WTC11 (cell line): ENCODE measurements at places on chromosomes 4 and X.
A peak's percentile ranks its signal among the peaks of the same experiment; 100 is the strongest.

DNA sequence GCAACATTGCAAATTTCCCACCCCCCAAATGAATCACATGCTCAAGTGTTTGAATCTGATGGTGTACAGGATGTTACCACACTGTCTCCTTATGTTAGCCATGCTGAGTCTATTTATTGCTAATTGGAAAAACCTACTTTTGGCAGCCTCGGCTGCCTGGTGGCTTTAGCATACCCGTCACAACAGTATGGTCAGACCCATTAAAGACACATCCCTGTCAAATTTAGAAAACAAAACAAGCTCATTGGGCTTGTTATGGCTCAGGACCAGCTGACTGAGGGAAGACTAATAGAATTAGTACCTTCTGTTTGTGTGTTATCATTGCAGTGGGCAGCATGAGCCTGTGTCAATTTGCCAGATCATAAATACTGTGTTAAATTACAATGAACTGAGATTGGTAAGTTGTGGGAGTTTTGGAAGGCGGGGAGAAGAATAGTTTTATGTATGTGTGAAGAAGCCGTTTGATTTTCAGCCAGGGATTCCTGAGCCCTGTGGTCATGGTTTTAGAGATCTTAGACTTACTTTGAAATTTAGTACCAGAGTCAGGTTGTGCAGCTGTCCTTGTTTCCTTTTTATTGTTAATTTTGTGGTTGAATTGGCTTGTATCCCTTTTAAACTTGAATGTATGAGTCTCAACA, 66.8 kb downstream of the POLA1 start:
- no peak for DNase-seq

DNA sequence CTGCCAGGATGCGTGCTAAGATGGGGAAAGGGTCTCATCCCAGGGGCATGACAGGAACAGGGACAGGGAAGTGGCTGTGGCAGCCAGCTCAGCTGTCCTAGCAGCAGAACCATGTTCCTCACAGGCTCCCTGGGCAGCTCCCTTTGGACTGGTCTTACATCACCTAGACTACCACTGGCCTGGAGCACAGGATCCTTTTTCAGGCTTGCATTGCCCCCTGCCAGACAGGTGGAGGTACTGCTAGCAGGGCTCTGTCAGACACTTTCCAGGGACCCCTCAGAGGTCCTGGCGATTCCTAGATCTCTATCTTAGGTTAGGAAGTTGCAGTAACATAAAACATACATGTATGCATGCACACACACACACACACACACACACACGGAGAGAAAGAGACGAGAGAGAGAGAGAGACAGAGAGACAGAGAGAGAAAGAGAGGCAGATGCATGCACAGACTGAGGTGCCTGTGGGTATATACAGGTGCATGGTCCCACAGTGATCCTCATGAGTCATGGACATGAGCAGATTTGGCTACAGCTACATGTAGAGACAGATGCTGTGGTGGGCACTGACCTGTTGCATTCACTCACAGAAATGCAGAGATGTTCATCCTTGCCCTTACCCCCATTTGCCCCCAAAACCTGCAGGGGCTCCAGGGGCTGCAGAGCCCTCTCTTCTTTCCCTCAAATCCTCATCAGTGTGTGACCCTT, 63.6 kb downstream of the STARD8 start:
- DNase-seq: peak; percentile 65

DNA sequence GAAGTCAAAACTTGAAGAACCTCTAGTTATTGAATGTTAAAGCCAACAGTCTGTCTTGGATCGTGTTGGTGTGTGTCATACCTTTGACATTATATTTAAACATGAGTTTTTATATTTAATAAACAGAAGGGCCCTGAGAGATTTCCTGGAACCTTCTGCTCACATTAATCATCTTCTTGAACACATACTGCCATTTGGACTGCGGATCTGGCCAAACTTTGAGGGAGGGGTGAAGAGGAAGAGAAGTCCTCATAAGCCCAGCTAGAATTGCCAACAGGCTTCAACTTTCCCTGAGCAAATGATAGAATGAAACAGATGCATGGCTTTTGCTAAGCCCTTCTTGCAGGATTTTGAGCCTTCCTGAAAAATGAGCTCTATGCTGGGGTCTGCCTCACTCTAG, 27.4 kb downstream of the CCKAR start:
- no peak for DNase-seq

DNA sequence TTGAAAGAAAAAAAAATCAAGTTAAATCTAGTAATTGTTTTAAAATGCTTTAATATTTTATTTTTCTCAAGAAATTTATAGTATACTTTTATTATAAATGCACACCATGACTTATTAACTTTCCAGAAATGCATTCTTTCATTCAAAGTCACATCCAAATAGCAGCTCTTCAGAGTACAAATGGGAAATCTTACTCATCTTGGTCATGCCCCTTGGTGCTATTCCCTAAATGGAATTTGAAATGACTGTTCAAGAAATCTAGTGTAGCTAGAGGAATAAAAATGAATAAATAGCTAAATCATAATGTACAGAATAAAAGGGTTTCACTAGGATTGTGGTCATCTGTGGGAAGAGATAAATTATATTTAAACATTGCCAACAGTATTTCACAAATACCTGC, 1139.7 kb downstream of the PCDH18 start:
- no peak for DNase-seq

DNA sequence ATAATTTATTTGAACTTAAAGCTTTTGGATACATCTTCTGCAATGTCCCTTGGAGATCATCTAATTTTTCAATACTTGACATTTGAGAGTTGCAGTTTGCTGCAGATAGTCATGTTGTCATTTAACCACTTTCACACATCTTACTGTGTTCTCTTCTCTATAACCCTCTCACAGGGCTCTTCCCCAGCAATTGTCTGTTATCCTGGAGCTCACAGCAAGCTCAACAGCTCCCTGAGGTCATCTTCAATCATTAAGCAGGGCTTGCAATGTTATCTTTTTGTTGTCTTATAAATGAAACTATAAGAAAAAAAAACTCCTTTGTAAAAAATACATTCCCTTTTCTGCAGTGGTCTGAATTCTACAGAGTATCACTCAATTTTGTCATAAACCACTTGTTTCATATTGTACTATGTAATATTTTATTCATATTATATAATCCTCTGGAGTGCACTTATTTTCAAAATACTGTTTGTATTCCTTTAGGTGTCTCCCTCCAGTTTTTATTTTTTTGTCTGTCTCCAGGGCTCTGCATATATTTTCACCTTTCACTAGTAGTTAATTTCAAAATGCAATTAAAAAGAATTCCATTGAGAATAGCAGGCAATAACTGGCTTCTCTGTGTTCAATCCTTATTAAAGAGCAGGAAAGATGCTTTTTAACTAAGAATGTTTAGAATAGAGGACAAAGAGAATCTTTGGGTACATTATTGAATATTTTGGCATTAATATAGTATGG, 106.3 kb upstream of the ARSJ start:
- DNase-seq: no peak

GRCh38 chrX:132180929-132181328, 38.3 kb downstream of the RAP2C start:
- no peak for DNase-seq

DNA sequence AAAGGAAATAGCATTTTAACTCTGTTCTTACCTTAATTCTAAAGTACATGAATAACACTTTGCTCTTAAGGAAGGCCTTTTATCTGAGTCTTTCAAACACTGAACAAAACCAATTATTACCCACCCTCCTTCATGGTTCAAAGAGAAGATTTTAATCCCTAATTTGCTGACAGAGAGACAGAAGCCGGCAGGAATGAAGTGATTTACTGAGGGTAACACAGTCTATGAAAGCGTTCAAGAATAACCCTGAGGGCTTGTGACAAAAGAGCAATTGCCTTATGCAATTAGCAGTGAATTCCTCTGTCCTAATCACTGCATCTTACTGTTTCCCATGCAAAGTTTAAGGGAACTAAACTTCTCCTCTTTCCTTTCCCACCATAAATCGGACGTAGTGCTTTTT, 144.1 kb downstream of the PACRGL start:
- DNase-seq: no peak

GRCh38 chr4:176048631-176049030, 17.0 kb upstream of the WDR17 start:
- no peak for DNase-seq

GRCh38 chr4:1478766-1479355, 72.6 kb upstream of the NKX1-1 start:
- DNase-seq: peak; percentile 5

DNA sequence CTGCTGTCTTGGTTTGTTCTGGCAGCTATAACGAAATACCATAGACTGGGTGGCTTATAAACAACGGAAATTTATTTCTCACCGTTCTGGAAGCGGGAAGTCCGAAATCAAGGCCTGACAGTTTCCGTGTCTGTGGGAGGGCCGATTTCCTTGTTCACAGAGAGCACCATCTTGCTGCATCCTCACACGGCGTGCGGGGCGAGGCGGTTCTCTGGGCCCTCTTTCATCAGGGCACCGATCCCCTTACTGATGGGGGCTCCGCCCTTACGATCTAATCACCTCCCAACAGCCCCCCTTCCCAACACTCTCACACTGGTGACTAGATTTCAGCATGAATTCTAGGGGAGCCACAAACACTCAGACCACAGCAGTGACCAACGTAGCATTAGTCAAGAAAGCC, 578.3 kb upstream of the FAT1 start:
- DNase-seq: no peak

- no peak for DNase-seq
Measured at GRCh38 chr4:101555341-101555880, 208.1 kb upstream of the PPP3CA start.

GRCh38 chr4:61580721-61581377, 380.7 kb downstream of the ADGRL3 start:
- no peak for DNase-seq

GRCh38 chrX:69969460-69969859, 80.3 kb downstream of the AWAT2 start:
- no peak for DNase-seq

DNA sequence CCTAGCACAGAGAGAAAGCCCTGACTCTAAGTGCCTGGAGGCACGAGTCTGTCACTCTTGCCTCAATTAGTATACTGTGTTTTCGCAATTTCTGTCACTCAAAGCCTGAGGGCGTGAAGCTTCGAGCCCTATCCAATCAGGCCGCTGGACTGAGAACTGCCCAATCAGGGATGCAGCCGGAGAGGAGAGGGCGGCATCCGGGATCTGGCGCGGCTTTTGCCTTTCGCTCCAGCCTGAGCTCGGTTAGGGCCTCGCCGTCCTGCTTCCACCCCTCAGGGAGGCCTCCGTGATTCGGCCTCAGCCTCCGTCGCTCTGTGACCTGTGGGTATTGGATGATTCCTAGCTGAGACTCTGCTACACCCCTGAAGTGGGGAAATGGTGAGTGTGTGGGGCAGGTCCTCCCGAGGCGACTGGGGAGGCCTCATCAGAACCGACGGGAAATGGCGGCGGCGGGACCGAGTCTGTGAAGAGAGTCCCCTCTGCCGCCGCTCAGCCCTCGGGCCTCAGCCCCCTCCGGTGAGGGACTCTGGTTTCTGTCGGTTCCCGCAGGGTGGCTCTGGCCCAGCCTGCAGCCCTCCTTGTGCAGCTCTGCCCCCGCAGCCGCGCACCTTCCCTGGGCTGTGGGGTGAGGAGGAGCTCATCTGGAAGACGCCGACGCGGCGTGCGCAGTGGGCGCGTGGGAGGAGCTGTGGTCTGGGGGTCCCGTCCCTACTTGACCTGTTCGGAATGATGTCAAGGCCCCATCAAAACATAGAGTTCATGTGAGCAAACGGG, 48.5 kb downstream of the ZNF141 start:
- DNase-seq: peak; percentile 76

DNA sequence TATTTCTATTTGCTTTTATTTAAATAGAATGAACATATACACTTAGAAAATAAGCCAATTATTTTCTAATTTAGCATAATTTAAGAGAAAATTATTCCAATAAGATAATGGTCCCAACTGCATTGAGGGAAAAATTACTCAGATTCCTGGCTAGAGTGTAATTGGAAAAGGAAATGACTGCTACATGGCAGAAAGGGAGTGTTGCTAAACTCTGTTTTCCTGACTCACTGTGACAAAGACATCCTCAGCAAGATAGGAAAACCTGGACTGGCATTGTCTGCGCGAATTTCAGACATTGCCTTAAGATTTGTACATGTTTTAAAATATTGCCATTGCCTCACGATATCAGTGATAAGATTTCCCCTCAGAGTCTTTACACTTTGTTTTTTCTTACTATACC, 8.2 kb downstream of the TNIP3 start:
- DNase-seq: no peak

- peak; percentile 77 for DNase-seq
Measured at GRCh38 chrX:19382555-19383145, 38.9 kb downstream of the PDHA1 start.

DNA sequence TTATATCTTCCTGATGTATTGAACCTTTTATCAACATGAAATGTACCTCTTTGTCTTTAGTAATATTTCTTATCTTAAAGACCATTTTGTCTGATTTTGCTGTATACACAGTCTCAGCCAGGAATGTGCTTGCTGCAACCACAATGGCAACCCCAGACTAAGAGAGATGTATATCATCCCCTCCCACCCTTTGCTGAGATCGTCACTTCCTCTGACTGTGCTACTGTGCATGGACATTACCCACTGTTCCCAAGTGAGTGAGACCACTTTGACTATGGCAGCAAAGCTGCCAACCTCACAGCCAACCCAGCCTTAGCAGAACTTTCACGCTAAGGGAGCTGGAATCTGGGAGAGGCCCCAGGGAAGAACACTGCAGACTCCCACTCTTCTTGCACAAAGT, 46.0 kb downstream of the EIF2S3 start:
- no peak for DNase-seq

DNA sequence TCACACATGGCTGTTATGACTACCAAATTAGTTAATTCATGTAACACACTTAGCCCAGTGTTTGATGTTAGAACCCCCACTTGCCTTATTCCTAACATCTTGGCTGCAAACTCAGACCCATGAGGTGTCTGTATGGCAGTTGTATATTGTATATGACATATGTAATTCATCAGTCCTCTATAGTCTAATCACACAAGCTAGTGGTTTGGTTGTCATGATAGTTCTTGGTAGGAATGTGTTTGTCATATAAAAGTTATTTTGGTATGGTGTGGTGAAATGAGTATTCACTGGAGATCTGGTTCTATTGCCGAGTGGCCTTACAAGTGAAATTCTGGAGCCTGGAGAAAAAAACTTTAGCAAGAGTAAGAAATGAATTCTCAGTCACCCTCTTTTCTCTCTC, 149.2 kb downstream of the AWAT2 start:
- no peak for DNase-seq

- DNase-seq: no peak
Measured at GRCh38 chr4:78951862-78952472, 12.7 kb upstream of the PAQR3 start.

- DNase-seq: no peak
Measured at GRCh38 chr4:4355302-4355701, 31.6 kb upstream of the NSG1 start.
